ENCODE measurements at places on chromosomes 16 and 17.

GRCh38 chr17:50308666-50309065 is 34.4 kb downstream of the TMEM92 start:
- DNase-seq = no peak

DNA sequence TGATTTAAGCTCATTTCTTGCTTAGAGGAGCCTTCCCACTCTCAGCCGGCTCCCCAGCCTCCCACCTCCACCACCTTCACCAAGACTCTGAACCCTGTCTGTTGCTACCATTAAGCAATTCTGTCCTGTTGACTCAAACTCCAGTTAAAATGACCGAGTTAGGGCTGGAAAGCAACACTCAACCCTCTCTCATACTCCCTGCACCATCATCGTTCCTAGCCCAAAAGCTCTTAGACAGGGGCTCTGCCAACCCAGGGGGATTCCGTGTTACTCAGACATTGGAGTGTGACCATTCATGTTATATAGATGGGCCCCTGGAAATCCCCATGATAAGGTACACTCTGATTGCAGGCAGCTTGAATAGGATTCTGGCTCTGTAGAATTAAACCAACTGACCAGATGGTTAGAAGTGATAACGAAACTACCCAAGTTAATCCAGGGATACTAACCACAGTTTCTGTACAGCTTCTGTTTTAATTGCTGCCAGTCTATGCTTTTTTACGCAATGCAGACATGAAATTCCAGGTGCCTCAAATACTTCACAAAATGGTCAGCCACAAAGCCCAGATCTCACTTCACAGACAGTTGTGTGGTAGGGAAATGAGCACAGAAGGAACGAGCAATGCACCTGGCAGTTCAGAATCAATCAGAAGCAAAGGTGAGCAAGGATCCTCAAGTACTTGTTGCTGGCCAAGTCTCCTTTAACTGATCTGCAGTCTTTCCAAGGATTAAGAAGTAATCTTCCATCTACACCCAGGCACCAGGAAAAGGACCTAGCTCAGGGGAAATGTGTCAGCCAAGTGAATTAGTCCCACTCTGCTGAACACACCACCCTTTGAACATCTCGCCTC is 2.1 kb downstream of the SSTR2 start:
- peak; percentile 66 for DNase-seq

DNA sequence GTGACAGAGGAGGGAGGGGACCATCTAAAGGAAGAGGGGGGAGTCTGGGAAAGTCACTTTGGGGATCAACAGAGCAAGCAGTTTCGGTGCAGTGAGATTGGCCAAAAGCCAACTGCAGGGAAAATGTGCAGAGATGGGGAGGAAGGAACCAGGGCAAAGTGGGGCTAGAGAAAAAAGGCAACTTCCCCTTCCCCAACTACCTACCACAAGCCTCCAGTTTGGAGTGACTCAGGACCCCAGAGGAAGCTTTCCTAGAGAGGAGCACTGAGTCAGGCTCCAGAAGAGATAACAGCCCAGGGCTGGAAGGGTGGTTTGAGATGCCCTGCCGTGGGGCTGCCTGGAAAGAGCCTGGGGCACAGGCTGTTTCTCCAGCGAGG is 6.9 kb upstream of the CD300LD start:
- peak; percentile 75 for DNase-seq

GRCh38 chr16:89721546-89722391 is 432 bp downstream of the ZNF276 start:
- DNase-seq = no peak

DNA sequence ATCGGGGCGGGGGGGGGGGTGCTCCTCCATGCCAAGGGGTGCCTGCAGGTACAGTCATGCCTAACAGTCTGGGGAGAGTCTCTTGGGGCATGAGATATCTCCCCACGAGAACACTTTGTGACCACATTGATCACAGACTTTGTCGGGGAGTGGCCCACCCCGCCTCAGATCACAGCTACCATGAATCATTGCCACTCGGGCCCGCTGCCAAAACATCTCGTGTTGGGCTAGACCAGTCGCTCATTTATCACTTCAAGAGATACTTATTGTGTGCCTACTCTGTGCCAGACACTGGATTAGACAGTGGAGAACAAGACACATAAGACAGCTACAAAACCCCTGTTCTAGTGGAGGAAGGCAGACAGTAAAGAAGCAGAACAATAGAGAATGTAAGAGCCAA is 72.6 kb downstream of the CLEC16A start:
- no peak for DNase-seq

DNA sequence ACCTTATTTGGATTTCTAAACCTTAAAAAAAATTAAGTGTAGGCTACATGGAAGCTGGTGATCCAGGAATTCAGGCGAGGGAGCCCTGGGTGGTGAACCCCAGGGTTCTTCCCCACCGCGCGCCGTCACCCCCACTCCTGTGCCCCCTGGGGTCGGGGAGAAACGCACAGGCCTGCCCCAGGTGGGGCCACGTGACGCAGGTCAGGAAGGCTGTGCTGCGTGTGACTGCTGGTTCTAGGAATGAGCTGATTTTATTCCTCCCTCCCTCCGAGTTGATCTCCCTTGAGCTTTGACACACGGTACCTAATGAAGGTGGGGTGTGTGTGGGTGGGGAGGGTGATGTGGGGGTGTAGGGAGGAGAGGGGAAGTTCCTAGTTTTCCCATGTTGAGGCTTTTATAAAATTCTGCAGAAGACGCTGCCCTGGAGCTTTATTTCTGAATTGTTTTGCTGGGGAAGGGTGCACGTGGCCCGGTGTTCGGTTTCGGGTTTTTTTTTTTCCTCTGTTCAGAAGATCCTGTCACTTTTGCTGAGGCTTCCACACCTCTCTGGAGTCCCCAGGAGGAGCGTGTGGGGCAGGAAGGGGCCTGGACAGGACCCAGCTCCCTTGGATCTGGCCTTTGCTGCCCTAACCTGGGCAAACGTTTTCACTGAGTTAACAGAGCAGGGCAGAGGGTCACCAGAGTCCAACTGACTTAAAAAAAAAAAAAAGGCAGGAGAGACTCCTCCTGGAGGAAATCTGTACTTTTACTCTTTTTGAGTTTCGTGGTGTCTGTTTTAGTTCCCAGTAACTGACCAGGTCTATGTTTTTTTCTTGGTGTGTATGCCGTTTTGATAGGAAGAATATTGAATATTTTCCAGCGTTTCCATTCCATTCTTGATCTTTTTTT is 55.8 kb upstream of the GSE1 start:
- no peak for DNase-seq

DNA sequence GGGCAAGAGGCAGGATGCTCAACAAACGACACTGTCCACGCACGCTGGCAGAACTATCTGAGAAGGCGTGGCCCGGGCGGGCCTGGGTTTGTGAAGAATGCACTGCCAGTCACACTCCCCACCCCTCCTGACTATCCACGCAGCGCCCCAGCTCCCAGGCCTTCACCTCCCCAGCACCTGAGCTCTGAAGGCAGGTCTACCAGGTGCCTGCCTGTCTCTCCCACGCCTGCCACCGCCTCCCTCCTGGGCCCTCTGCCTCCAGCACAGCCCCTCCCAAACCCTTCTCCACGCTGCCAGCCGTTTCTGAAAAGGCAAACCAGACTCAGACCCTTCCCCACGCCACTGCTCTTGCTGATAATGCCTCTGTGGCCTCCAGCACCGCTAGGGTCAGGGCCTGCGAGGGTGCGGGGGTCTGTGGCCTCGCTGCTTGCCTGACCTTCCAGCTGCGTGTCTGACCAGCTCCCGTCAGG is 11.6 kb downstream of the MYBBP1A start:
- no peak for DNase-seq

DNA sequence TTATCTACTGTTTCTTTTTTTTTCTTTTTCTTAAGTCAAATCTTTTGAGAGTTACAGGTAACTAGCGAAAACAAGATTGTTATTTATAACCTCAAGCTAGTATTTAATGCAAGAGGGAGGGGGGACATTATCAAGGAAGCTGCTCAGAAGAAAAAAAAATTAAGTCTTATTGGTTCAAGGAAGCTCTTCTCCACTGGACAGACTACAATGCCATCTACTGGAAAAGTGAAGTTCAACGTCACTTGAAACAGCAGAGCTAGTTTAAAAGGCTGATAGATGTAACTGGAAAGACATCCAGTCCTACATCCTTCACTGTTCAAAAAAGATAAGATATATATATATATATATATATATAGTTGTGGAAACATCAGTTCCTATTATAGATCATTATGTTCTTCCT is 418.0 kb upstream of the PSMD7 start:
- no peak for DNase-seq

GRCh38 chr17:8935191-8935590 is 30.3 kb downstream of the PIK3R5 start:
- DNase-seq = no peak

GRCh38 chr17:13746404-13746803 is 144.7 kb upstream of the HS3ST3A1 start:
- DNase-seq = no peak

DNA sequence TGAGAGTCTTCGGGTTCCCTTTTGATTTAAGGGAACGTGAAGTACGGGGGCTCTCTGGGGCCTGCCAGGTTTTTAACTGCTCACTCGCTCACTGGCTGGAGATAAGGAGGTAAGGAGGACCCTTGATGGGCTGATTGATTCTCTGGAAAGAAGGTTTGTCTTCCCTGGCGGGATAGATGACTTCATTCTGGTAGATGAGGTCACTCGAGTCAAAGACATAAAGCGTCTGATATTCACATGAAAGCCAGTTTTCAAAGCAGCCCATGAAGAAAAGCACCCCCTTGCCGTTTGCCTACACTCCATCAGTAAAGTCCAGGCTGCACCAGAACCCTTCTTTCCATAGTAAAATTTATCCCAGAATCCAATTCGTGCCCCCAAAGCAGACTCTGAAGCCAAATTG is 233.7 kb upstream of the IRX5 start:
- no peak for DNase-seq

GRCh38 chr17:17926840-17927449 is 45.3 kb downstream of the TOM1L2 start:
- no peak for DNase-seq

DNA sequence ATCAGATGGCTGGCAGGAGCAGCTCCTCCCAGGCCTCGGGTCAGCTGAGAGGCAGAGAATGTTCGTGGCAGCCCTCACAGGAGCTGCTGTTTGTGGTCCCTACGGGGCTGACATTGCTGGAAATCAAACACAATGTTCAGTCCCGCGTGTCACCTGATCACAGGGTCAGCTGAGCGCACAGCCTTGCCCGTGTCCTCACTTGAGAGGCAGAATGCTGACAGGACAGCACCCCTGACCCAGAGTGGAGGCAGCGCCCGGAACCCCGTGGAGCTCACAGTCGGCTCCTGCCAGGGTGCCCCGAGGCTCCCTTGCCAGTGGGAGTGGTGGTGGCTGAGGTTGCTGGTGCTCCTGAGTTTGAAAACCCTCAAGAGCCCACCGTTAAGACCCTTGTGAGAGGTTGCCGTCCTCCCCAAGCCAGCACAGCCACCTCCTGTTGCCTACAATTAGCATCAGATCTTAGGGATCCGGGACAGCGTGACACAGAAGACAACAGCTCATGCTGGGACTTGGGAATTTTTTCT is 3.6 kb upstream of the CHMP6 start:
- no peak for DNase-seq

- no peak for DNase-seq
Observed at GRCh38 chr16:60404401-60404800, 1631.8 kb downstream of the CDH8 start.

DNA sequence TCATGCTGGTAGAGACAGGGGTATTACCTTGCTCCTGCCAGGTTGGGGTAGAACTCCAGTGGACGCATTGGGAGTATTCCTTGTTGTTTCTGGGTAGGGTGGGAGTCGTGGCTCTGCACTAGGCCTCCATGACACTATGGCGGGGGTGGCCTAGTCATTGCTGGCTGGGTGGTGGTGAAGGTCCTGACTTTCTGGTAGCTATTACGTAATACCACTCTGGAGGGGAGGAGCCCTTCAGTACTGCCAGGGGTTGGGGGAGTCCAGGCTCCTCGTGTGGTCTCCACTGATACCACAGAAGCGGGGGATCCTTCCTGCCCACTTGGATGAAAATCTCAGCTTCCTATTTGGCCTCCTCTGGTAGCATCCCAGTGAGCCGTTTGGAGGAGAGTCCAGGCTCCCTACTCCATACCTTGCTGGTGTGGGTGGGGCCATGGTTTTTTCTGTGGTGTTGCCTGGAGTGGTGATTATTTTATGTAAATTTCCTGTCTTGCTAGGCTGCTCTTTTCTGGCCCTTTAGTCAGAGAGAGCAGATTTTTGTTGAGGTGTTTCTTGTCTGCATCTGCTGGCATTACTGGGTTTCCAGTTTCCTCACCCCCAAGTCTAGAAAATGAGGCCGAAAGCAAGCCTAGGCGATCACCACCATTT is 65.8 kb upstream of the GNG13 start:
- DNase-seq = no peak

- DNase-seq = no peak
Observed at GRCh38 chr16:85234310-85235204, 122.3 kb upstream of the CIBAR2 start.

- DNase-seq = no peak
Observed at GRCh38 chr17:17840751-17841591, 4.2 kb upstream of the SREBF1 start.

GRCh38 chr17:38428643-38429371 is 543 bp downstream of the ARHGAP23 start:
- DNase-seq = peak; percentile 60

- DNase-seq = no peak
Observed at GRCh38 chr17:59332749-59333377, 1.4 kb downstream of the YPEL2 start.

Measured in HL-60 (cell line).